Stimulated activated CD4-positive, alpha-beta T cell treated with anti-CD3 and anti-CD28 coated beads, Interleukin-1b, Interleukin-23, amount 100 ng/mL, for 1 hour (primary cell): ENCODE measurements at places on chromosomes 2 and 18.

DNA sequence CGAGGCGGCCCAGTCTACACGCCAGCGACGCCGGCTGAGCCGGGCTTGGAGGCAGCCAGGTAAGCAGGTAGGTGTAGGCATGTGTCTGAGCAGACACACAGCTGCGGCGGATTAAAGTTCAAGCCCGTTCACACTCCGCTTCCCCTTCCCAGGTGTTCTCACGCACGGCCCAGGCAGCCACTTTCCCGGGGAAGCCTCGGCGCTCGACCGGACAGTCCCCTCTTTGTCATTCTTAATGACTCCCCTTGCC is 367 bp downstream of the TGFA start:
- no peak for DNase-seq

DNA sequence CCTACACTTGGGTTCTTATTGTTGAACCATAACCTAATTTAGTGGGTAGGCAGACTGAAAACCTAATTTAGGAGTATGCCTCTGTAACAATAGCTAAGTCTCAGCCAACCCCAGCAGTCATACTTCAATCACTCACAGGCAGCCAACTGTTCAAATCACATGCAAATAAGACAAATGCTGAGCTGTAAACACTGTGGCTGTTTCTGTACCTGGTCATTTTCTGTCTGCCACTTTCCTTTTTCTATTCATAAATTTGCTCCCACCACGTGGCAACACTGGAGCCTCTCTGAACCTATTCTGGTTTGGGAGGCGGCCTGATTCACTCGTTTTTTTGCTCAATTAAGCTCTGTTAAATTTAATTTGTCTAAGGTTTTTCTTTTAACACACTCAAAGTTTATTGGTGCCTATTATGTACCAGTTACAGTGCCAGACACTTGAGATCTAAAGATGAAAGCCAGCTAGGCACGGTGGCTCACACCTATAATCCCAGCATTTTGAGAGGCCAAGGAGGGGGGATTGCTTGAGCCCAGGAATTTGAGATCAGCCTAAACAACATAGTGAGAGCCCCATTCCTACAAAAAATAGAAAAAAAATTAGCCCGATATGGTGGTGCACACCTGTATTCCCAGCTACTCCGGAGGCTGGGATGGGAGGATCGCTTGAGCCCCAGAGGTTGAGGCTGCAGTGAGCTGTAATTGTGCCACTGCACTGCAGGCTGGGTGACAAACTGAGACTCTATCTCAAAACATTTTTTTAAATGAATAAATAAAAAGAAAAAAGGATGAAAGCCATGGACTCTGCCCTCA is 41.1 kb downstream of the THNSL2 start:
- no peak for DNase-seq

DNA sequence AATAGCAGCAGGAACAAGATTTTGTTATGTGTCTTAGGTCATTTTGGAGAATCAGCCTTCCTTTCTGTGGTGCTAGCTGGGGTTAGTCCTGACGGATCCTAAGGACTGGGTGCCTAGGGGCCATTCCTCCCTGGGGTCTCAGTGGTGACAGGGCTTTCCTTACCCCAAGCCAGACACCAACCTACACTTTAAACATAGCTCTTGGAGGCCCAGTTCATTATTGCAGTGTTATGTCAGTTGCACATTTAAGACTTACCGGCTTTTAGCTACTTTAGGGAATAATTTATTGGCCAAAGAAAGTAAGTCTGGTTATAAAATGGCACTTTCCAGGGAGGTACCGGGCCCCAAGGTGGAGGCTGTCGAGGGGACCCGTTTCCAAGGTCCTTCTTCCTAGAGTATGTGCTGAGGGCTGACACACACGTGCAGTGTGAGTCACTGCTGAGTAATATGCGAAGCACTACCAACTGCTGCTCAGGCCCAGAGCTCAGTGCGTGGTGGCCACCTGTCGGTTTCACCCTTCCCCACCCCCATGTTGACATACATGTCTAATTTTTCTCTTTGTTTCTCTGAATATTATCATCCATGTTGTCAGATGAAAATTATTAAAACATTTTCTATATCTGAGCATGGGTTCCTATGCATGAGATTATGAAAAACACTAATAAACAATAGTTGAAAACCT is 37.0 kb upstream of the GRHL1 start:
- DNase-seq: no peak

GRCh38 chr18:73168236-73168635 is 300.4 kb upstream of the NETO1 start:
- no peak for DNase-seq

GRCh38 chr2:3379339-3379646 is 201 bp upstream of the TRAPPC12 start:
- no peak for DNase-seq

DNA sequence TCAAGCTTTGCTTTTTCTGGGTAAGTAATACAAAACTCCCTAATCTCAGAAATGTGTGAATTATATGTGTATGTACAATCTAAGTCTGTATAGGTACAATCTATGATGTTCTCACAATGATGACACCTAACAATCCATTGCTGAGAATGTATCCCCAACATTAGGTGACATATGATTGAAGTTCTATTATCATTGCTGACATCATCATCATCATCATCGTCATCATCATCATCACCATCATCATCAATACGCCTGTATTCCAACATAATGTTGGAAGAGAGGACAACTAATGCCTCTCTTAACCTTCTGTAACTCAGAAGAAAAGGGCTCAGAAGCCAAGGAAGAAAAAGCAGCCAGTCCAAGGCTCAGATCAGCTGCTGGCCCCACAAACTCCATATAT is 84.2 kb upstream of the FBXO11 start:
- DNase-seq: no peak

- no peak for DNase-seq
Observed at GRCh38 chr18:51751901-51752300, 554.4 kb upstream of the MEX3C start.

- DNase-seq: no peak
Observed at GRCh38 chr2:134648586-134648985, 70.2 kb downstream of the TMEM163 start.

DNA sequence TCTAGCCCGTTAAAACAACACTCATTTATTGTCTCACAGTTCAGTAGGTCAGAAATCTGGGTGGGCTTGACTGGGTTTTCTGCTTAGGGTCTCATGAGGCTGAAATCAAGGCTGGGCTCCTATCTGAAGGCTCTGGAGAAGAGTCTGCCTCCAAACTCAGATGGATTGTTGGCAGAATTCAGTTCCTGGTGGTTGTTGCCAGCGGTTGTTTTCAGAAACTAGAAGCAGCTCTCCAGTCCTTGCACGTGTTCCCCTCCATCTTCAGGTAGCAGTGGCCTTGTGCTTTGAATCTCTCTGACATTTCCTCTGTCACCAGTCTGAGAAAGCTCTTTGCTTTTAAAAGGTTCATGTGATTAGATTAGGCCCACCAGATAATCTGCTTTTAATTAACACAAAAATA is 20.1 kb upstream of the FN1 start:
- no peak for DNase-seq

DNA sequence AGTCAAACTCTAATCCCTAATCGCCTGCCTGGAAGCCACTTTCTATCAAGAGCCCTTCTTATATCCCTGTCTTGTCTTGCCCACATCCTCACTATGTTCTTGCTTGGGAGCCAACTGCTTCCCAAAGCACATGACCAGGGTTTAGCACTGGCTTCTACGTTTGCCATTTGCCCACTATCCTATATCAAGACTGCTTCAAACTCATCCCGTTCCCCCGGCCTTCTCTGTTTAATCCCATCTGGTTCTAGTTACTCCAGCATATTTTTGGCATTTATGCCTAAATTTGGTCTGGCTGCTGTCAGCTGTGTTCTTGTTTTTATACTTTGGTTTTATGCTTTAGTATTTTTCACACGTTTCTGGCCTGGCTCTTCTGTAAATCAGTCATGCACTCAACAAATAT is 40.2 kb downstream of the POLR1A start:
- DNase-seq: no peak

DNA sequence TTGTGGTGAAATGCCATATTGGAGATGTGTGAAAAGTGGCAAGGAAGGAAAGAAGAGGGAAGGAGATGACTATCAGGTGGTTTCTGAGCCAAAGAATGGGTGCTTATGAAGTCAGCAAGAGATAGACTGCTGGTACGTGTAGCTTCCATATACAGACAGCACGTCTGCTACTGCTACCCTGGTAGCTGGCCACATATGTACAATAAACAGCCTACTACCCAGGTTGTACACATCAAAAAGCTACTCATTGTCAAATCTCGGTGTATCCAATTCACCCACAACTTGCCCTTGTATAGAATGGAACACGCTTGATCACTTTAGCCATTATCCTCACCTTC is 761.8 kb downstream of the LRRTM4 start:
- no peak for DNase-seq

DNA sequence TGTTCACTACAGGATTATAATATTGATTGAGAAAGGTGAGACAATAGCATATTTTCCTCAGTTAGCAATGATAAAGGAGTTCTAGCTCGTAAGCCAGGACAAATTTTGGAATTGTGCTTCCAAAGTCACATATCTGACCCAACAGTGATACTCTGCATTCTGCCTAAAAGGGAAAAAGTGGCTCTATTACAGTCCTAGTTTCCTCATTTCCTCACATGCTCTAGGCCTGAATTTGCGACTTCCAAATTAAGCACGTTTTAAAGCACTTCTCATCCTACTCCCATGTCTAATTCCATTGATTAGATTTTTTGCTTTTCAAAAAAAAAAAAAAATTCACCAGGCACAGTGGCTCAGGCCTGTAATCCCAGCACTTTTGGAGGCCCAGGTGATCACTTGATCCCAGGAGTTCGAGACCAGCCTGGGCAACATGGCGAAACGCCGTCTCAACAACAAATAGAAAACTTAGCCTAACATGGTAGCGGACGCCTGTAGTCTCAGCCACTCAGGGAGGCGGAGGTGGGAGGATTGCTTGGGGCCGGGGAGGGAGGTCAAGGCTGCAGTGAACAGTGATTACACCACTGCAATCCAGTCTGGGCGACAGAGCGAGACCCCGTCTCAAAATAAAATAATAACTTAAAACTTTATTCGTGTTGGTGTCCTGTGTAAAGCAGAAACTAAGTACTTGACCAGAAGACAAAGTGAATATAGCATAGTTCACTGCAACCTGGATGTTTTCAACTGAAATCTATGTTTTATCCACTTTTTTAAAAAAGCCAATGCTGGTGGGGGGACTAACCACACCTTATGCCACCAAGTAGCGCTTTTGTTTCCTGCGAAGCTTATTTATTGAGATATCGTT is 1.5 kb downstream of the ESCO1 start:
- DNase-seq: no peak

GRCh38 chr2:172704072-172704936 is 31.3 kb upstream of the RAPGEF4 start:
- DNase-seq: no peak

GRCh38 chr2:113240915-113241911 is 37.5 kb downstream of the PAX8 start:
- no peak for DNase-seq

DNA sequence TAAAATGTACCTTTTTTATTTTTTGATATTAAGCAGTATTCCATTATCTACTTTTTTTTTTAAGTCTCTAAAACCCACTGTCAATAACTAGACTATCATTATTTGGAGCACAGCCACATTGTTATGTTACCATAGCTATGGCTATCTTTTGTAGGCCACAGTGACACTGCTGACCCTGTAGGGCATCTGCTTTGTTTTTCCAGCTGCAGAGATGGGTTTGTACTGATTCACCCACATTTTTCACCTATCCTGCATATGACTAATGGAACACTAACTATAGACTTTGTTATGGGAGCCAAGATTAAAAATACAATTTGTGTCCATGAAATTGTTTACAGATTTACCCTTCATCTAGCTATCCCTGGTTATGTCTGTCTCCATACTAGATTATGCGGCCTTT is 21.6 kb upstream of the OTX1 start:
- DNase-seq: no peak

DNA sequence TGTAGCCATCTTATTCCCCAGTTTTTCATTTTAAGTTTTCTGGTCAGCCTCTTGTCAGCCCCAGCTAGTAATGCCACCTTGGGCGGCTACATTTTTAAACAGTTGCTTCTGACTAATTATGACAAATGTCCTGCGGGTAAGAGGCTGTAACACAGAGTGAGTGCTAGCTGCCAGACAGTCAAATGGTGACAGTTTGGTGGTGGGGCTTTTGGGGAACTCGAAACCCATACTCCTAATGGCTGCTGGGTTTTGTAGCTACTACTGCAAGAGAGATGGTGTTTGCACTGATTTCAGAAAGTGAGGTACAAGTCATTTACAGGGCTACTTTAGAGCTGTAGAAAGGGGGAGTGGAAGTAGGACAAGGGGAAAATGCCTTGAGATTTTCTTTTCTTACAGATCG is 48.2 kb downstream of the ZCCHC2 start:
- no peak for DNase-seq

DNA sequence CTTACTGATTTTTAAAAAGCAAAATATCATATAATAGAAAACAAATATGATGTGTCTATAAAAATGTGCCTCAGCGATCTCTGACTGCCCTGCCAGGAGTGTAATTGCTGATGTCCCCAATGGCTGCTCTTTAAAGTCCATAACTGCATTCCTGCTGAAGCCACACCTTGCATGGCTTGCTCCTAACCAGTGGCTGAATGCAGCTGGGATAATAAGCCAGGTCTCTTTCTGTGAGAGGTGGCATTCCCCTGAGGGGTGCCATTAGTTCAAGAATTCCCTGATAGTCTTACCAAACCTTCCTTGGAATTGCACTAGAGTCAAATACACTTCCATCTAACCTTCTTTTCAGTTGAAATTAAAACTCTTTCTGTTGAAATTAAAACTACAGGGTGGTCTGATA is 125.8 kb upstream of the ZNF804A start:
- DNase-seq: no peak

DNA sequence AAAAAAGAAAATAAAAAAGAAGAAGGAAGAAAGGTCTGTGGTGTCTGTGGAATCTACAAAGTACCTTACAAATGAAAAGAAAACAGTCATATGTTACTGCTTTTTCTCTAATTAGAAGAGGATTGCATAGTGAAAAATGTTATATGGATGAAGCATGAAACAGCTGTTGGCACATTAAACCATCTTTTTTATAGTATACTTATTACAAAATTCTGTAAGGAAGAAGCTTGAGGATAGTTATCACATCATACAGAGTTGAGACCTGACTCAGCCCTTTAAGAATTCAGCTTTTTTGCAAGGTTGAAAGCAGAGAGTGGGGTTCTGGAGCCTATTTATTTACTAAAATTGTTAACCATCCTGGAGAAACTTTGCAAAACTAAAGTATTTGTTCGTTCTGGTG is 222.7 kb downstream of the PHLPP1 start:
- DNase-seq: no peak
